ENCODE measurements at places on chromosomes 2 and 18. TPM values are rescaled to one million over a fixed set of nuclear protein-coding genes. Genes with fewer than 3 reads are reported as not detected.

Gene TMX3
- 17.8 TPM for polyA plus RNA-seq

Gene SPEG
- 6.5 TPM for polyA plus RNA-seq

Gene IL1A
- polyA plus RNA-seq, result 0.03 TPM

Gene RASGRP3
- polyA plus RNA-seq, result 1.5 TPM

Gene HK2
- 21.3 TPM for polyA plus RNA-seq

Gene ASPRV1
- 0.71 TPM for polyA plus RNA-seq

Gene SERPINB2
- polyA plus RNA-seq, result not detected

Gene DNAH7
- polyA plus RNA-seq, result 0.16 TPM

Gene SYT4
- not detected for polyA plus RNA-seq

Gene IMMT
- 150 TPM for polyA plus RNA-seq

Gene IL37
- not detected for polyA plus RNA-seq

Gene UGT1A5
- polyA plus RNA-seq, result not detected

Gene RIT2
- polyA plus RNA-seq, result not detected

Gene SP140
- 0.19 TPM for polyA plus RNA-seq

Gene MC4R
- polyA plus RNA-seq, result not detected

Gene TTC21B
- 21.2 TPM for polyA plus RNA-seq

Gene STPG4
- polyA plus RNA-seq, result not detected

Gene CNGA3
- polyA plus RNA-seq, result not detected

Gene CABYR
- not detected for polyA plus RNA-seq

Gene TEX44
- not detected for polyA plus RNA-seq

Gene ABCA12
- polyA plus RNA-seq, result not detected

Gene PTH2R
- 4.2 TPM for polyA plus RNA-seq

Gene ZNF24
- polyA plus RNA-seq, result 33.7 TPM

Gene SGO2
- 14.6 TPM for polyA plus RNA-seq

Gene PAX8
- 0.78 TPM for polyA plus RNA-seq

Gene CLHC1
- 12.9 TPM for polyA plus RNA-seq

Gene DRC1
- not detected for polyA plus RNA-seq

Gene M1AP
- polyA plus RNA-seq, result 0.30 TPM

Gene SP140L
- polyA plus RNA-seq, result 12.6 TPM
